ENCODE measurements at places on chromosomes 6 and 20.

DNA sequence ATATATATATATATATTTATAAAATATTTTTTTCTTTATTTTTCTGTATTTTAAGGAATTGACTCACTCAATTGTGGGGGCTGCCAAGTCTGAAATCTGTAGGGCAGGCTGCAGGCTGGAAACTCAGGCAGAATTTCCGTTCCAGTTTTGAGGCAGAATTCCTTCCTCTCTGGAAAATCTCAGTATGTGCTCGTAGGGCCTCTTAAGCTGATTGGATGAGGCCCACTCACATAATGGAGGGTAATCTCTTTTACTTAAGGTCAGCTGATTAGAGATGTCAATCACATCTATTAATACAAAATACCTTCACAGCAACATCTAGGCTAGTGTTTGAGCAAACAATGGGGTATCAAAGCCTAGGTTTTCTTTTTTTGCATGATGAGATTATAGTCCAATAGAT lies 244.7 kb upstream of the RNF24 start:
- DNase-seq: no peak

DNA sequence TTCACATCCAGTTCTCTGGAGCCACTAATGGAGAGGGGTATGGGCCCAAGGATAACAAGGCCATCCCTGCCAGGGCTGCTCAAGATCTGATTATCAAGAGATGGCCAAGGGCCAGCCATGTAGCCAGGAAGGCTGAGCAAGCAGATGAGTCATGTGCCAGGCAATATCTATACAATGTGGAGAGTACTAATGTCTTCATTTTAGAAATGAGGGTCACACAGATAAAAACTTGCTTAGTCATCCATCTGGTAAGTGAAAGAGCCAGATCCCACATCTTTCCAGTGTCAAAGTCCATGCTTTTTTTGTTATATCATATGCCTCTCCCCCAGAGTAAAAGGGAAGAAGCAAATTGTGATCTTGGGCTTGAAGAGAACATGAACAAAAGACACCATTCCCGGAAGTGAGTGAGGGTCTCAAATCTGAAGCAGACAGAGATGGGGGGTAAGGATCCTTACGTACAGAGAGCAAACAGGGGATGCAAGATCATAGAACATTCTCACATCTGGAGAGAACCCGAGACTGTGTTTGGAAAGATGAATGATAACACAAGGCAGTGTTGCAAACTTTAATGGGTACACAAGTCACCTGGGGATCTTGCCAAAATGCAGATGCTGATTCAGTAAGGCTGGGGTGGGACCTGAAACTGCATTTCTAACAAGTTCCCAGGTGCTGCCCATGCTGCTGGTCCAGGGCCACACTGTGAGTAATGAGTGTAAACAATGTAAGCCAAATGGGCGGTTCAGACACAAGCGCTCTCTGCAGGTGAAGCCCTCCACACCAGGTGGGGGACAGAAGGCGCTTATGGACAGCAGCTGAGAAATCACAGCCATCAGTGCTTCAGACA lies 20.0 kb upstream of the GSTA3 start:
- no peak for DNase-seq

- no peak for DNase-seq
These were observed 92.9 kb downstream of the SPTLC3 start for GRCh38 chr20:13101706-13102105.

DNA sequence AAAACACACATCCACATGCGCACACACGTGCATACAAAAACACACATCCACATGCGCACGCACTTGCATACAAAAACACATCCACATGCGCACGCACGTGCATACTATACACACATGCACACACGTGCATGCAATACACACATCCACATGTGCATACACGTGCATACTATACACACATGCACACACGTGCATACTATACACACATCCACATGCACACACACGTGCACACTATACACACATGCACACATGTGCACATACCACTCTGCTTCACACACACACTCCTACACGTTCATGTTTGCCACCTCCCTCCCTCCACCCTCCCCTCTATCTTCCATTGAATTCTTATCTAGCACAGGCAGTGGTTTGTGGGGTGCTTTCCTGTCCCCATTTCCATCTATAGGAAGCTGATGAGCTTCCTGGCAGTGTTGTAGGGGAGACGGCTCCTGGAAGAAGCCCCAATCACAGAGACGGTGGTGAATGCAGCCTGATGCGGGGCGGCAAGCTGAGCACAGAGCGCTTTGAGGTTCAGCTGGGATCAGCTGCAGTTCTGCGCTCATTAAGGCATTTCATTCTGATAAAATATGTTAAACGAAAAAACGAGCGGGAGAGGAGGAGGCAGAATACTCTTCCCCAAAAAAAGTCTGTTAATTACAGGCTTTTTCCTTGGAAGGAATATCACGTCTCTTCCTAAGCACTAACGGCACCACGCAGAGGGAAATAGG lies 287.7 kb downstream of the TAF4 start:
- DNase-seq: no peak

- no peak for DNase-seq
These were observed 24.8 kb downstream of the AFDN start for GRCh38 chr6:167851370-167851952.

GRCh38 chr20:15565786-15566185 lies 1007.5 kb downstream of the KIF16B start:
- no peak for DNase-seq

GRCh38 chr20:48788486-48789072 lies 39.2 kb downstream of the PREX1 start:
- DNase-seq: no peak

- no peak for DNase-seq
These were observed 29.1 kb downstream of the GPX6 start for GRCh38 chr6:28486533-28486932.

GRCh38 chr6:30766461-30767157 lies 22.3 kb upstream of the IER3 start:
- DNase-seq: no peak

DNA sequence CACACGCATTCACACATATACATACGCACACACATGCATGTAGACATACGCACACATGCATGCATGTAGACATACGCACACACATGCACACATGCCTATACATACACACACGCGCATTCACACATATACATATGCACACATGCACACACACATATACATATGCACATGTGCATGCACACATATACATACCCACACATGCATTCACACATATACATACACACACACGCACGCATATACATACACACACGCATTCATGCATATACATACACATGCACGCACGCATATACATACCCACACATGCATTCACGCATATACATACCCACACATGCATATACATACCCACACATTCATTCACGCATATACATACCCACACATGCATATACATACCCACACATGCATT lies 80.5 kb downstream of the WDR27 start:
- DNase-seq: no peak

DNA sequence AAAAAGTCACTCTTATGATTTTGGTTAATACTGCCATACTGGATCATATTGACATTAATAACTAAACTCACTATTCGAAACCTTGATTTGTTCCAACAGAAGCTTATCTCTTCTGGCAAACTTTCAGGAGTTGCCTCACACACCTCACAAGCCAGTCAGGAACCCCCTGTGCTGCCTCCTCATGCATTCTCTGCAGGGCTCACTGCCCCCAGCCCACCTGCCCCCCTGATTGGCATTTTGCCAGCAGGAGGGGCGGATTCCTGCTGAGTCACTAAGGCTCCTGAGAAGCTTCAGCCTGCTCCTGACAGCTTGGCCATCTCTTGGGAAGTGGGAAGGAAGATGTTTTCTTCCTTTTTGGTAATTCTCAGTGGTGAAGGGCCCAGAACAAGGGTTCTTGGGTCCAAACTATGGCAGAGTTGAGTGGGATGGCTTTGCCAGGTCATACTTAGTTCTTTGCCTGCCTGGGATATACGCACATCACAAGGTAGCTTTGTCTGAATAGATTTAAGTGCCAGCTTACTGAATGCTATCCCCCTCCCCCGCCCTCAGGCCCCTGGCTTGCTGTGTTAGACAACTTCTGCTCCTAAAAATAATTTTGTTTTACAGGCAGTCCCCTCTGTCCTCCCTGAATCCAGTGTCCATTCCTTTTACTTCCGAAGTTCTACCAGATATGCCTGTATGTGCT lies 31.4 kb downstream of the SLC35F1 start:
- no peak for DNase-seq

- DNase-seq: no peak
These were observed 44.0 kb downstream of the SMPDL3A start for GRCh38 chr6:122833021-122833491.

DNA sequence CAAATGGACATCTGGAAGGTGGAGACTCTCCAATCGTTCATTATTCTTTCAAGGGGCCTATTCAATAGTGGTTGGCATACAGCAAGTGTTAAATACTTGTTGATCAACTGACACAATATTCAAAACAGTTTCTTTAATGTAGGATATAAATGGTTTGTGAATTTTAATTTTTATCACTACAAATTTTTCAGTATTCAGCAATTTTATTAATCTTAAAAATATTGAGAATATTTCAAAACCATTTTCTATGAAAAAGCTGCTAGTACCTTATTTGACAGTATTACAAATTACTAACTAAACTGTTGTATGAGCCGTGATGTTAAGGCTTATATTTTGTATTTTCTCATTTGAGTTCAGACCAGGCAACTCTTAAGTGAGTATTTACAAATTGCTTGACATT lies 32.4 kb downstream of the NCOA7 start:
- DNase-seq: no peak

GRCh38 chr20:5971203-5971602 lies 20.8 kb downstream of the MCM8 start:
- DNase-seq: no peak

GRCh38 chr6:149013586-149014344 lies 266.9 kb downstream of the UST start:
- DNase-seq: no peak

GRCh38 chr20:40506537-40506939 lies 182.5 kb downstream of the MAFB start:
- DNase-seq: no peak

GRCh38 chr6:22072949-22073348 lies 223.9 kb downstream of the PRL start:
- no peak for DNase-seq

Measured in activated gamma-delta T cell (primary cell).